ENCODE measurements at places on chromosomes 4 and X.

DNA sequence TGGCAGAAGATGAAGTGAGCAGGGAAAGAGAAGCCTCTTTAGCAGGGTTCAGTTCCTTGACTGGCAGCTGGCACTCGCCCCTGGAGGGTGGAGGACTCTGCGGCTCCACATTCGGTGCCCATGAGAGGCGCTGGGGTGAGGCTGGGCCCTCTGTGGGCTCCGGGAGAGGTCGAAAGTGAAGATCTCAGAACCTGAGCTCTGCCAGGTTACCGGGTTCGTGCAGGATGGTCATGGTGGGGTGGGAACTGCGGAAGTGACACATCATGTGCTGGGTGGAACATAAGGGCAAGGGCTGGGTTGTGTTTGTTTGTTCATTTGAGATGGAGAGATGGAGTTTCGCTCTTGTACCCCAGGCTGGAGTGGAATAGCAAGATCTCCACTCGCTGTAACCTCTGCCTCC is 44.2 kb downstream of the TRIM61 start:
- DNase-seq: no peak

GRCh38 chr4:40586034-40586433 is 43.6 kb downstream of the RBM47 start:
- DNase-seq: no peak

DNA sequence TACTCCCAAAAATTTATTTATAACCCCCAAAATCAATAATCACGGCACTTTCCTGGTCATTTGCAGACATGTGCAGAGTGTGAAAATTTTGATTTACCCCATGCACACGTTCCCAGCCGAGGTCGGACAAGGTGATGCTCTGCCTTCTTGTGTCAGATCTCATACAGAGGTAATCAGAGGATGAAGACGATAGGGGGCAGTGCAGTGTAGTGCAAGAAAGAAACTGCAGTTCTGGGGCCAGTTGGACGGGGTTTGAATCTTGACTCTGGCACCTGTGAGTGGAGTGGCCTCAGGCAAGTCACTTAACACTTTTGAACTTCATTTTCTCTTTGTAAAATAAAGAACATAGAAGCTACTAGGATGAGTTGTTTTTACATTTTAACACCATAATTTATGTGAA is 88.4 kb downstream of the FRMPD3 start:
- peak; percentile 57 for DNase-seq

DNA sequence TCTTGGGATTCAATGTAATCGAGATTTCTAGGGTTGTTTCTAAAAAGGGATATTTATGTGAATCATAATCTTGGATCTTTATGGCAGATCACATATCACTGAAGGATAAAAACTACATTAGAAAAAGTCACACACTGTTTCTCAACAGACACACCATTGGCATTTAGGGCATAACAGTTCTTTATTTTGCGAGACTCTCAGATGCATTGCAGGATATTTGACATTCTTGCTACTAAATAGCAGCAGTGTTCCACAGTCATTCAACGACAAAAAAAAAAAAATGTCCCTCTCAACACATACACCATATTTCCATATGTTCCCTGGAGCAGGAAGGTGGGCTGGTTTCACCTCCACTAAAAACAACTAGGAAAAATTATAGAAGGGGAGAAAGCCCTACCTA is 243.4 kb upstream of the PCDH18 start:
- DNase-seq: no peak

GRCh38 chr4:126592088-126592487 is 1040.7 kb upstream of the INTU start:
- DNase-seq: no peak

DNA sequence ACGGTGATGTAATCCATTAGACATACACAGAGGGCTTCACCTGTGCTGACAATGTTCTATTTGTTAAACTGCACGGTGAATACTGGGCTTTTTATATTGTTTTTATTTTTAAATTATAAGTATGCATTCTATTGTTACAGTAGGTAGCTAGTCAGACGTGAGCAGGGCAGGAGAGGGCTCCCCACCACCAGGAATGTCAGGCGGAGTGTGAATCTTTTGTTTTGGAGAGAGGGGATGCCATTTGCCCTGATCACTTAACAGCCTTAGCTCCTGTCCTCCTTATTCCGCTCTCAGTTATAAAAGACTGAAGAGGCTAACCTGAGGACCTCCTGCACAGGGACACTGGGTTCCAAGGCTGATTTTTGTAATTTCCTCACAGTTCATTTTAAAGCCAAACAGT is 151.6 kb upstream of the TAPT1 start:
- no peak for DNase-seq

- DNase-seq: no peak
Measured at GRCh38 chr4:136934601-136935000, 597.7 kb downstream of the PCDH18 start.

DNA sequence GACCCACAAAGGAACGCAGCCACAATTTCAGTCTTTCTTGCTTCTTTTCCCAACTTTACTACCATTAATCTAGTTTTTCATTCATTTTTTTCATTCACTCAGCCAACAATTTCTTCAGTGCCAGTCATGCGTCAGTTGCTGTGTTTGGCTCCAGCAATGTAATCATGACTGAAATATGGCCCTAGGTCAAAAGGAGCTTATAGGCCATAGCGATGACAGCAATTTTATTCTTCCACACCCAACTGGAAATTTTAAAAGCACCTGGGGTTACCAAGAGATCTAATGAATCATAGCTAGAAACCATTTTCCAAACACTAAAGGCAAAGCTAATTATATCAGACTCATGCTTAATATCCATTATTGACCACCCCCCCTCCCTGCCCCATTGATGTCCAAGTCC is 29.8 kb upstream of the C1QTNF7 start:
- DNase-seq: no peak

GRCh38 chrX:13109817-13110216 is 65.4 kb upstream of the FAM9C start:
- DNase-seq: no peak

DNA sequence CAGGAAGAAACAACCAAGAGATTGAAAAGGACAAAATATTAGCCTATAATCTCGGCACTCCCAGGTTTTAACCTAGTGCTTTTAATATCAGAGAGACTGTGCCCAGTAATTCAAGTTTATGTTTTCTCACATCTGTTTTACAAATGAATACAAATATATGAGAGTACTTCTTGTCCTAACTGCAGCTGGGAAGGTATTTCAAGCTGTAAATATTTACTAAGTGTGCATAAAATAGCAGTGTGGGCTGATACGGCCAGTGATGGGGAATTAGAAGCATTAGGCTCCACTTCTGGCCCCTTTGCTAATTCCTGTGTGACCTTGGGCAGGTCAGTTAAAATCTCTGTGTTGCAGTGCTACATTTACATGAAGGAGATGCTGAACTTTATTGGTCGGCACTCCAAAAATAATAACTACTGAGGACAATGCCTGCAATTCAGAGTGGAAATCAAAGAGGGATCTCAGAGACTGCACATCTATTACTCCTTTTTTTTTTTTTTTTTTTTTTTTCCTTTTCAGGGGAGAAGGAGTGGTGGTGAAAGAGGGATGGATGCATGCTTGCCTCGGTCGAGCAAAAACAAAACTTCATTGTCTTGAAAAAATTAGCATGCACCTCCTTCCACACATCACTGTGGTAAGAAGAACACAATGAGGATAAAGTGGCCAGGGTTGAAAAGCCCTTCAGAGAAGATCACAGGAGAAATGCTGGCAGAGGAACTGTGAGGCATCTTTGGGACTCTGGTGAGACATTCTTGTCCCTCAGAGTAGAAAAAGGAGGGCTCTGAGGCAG is 44.6 kb upstream of the LNX1 start:
- DNase-seq: no peak

DNA sequence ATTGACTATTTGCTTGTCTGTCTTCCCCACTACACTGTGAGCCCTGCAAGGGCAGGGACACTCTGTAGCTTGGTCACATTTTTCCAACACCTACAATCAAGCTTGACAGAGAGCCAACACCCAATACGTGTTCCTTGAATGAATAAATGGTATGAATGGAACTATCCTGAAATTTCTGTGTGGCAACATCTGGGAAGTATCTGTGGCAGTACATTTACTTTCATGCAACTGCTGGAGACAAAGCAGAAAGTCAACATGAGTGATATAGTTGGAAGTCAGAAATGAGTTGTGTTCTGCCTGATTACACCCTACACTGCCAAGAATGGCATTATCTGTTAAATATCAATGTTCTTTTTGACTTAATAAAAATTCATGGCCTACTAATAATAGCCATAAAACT is 343.5 kb upstream of the F9 start:
- DNase-seq: no peak

DNA sequence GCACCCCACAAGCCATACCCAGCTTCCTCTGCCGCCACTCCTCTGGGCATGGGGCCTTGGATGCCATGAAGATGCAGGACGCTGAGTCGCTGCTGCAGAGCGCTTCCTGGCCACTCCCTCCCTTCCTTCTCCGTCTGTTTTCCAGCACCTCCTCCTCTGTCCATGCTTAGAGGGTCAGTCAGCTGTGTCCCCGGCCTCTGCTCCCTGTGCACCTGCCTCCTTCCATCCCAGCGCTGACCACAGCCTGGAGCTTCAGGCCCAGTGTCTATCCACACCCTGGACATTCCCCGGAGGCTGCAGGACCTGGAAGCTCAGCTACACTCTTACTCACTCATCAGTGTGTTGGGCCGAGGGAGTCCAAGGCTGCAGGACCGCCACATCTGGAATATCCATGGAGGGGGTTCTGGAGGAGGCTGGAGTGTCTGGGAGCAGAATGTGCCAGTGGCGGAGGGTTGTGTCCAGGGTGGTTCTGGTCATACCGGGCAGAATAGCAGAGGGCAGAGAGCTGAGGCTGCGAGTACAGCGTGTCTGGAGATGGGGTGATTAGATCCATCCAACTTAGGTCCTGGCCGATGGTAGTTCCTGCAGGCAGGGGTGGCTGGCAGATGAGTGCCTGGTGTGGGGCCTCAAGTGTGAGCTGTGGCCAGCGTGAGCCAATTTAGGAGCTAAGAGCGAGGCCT is 58.6 kb upstream of the ADRA2C start:
- DNase-seq: no peak

- DNase-seq: no peak
Measured at GRCh38 chr4:56197387-56197786, 189.9 kb downstream of the AASDH start.

DNA sequence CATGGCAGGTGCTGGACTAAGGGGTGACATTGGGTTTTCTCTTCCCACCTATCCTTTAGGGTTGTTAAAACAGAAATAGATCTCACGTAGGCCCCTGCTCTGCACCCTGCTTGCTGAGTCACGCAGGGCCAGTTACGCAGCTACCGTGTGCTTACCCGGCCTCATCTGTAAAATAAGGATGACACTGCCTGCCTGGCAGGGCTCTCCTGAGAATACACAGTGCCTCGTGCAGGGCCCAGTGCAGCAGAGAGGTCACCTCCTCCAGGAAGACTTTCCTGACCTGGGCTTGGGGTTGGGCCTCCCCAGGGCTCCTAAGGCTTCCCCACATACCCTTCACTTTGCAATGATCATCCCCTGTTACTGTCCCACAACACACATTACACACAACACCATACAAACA is 33.6 kb upstream of the JAKMIP1 start:
- DNase-seq: no peak

GRCh38 chr4:73718375-73719373 is 21.7 kb upstream of the CXCL8 start:
- DNase-seq: no peak

Data from activated CD4-positive, alpha-beta T cell treated with anti-CD3 and anti-CD28 coated beads for 48 hours (primary cell).